ENCODE measurements at places on chromosomes 4 and X. TPM values are rescaled to one million over a fixed set of nuclear protein-coding genes. Genes with fewer than 3 reads are reported as not detected.

DNA sequence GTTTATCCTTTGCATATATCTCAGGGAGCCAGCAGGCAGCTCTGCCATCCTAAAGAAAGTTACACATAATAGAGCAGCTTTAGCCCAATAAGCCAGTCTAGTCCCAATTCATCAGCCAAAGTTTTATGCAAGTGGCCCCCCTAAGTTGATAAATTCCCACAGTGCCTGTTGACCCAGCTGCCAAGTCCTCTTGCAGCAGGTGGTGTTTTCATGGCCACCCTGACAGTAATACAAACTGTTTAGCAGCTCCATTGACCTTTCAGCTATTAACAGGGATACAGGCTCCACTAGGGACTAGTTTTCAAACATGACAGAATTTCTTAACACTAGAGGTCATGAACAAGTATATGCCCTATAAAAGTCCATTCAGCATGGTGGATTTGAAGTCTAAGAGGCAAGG, 77.5 kb downstream of the HHIP start:
- DNase-seq, result no peak

DNA sequence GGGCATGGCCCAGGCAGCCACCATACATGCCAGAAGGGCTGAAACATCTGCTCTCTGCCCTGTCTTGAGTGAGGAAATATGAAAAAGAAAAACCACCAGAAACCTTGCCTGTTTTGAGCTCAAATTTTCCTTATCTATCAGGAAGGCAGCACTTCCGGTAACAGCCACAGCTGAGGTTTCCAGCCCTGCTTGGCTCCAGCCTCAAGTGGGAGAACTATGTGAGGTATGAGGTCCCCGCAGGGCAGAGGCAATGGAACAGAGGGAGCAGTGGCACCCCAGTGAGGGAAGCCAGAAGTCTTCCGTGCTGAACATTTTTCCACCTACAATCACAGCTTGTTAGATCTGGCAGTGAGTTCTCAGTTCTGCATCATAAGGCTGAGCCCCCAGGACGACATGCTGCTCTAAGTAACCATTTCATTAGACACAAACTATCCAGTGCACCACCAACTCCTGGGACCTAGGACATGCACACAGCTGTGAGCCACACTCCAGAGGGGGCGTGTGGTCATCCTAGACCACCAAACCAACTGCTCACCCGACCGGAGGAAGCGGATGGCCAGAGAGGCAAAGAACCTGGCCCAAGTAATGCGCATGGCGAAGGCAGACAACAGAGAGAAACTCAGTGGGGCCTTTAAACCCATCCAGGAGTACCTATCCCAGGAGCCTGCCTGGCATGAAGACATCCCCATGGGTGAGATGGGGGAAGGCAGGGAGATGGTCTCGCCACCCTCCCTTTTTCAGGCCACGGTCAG, 22.6 kb downstream of the WDR1 start:
- peak; percentile 38 for DNase-seq

- no peak for DNase-seq
Measured at GRCh38 chr4:99610605-99611175, 36.1 kb downstream of the MTTP start.

GRCh38 chrX:42678133-42678532, 99.8 kb downstream of the PPP1R2C start:
- DNase-seq, result peak; percentile 17

GRCh38 chr4:178415925-178416324, 973.7 kb upstream of the AGA start:
- DNase-seq, result no peak

- no peak for DNase-seq
Measured at GRCh38 chr4:147195386-147195785, 249.7 kb upstream of the TTC29 start.

DNA sequence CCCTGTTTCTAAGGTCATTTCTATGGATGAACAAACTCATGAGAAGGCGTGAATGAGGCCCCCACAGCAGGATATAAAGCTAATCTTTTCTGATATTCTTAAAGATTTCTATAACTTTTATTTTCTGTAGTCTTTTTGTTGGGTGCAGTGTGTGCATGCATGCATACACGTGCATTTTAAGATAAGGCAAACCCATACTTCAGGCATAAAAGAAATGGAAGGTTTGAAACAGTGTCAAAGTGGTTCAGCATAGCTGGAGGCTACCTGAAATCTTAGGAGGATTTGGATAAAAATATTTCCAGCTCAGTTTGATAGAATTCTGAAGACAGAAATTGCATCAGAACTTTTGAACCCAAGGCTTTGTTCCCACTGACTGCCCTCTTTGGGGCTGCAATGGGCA, 119.7 kb downstream of the PDHA2 start:
- no peak for DNase-seq

DNA sequence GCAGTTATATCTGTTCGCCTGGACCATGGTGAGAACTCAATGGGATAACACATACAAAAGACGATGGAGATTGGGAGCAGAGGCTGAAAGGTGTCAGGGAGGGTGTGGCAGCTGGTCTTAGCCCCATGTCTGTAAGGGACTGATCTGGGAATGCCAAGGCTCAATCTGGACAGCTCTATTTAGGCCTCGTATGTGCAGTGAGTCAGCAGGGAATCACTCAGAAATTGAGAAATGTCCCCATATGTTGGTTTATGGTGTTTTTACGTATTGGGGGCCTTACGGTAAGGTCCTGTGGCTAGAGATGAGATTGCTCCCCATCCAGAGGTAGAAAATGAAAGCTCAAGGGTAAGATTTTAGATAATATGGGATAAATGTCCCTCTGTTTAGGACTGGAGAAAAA, 71.4 kb upstream of the TTC29 start:
- peak; percentile 8 for DNase-seq

- peak; percentile 96 for DNase-seq
Measured at GRCh38 chrX:12610079-12610478, 181.1 kb upstream of the PRPS2 start.

DNA sequence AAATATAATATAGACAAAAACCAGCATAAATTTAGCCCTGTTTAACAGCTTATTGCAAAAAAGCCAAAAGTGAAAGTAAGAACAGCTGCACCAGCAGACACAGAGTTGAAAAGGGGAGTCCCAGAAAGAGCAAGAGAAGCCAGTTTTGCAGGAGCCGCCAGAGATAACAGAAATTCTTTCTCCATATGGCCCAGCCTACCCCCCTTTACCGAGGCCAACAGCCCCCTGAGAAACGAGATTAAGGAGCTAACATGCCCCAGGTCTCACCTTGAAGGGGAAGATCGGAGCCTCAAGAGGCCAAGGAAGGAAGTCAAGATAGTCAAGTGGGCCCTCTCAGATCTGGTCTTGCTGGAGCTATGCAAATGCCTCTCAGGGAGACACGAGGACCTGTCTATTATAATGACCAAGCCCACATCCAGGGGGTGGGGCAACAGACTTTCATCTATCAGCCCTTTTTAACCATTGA, 4.8 kb downstream of the ACOX3 start:
- no peak for DNase-seq

DNA sequence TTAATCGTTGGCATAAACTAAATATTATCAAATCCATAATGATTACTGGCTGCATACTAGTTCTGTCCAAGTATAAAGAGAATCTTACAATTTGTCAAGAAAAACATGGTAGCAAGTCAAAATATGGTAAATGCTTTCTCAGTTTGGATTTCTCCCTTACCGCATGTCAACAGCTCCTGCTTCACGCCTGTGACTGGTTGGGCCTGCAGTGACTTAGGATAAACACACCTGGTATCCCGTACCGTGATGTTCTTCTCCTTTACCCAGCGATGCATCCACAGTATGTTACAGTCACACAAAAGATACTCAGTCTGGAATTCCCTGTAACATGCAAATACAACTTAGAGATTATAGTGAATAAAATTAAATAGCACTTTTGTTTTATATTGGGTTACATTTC, 71.1 kb downstream of the ADGRA3 start:
- DNase-seq, result no peak

- DNase-seq, result no peak
Measured at GRCh38 chr4:19743115-19743638, 508.5 kb upstream of the SLIT2 start.

- peak; percentile 95 for DNase-seq
Measured at GRCh38 chr4:52051615-52052474, 741 bp downstream of the SPATA18 start.

- peak; percentile 41 for DNase-seq
Measured at GRCh38 chrX:3548765-3549391, 164.6 kb downstream of the PRKX start.

DNA sequence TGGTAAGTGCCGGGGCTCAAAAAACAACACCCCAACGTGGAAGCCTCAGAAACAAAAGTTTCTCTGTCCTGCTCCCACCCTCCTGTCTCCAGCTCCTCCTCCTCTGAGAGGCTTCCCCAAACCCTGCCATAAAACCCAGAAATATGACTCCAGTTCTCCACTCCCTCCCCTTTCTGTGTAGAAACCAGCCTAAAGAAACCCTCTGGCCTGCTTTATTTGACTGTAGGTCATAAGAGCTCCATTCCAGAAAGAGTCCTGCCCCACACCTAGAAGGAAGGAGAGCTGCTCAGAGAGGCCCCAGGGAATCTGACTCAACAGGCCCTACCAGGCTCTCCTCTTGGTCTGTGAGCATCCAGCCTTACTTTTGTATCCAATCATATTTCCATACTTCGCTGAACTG, 872 bp upstream of the S100P start:
- DNase-seq, result peak; percentile 60

DNA sequence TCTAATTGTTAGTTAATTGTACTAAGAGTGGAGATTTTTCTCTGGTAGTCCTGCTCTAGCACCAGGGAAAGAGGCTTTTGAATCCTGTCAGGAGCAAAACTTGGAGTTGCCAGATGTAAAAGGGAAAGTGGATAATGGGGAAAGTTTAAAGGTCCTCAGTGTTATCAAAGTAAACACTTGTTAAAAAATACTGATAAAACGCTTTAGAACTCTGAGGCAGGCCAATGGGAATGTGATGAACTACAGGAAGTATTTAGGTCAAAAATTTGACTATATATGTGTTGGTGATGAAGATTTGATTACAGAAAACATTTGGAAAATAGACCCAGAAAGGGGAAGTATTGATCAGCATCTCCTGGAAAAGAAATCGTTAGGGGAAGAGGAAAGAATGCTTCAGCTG, 32.8 kb downstream of the SERPINA7 start:
- no peak for DNase-seq

GRCh38 chr4:26261405-26261804, 59.4 kb upstream of the RBPJ start:
- no peak for DNase-seq

GRCh38 chrX:23103546-23103945, 103.8 kb downstream of the DDX53 start:
- no peak for DNase-seq

DNA sequence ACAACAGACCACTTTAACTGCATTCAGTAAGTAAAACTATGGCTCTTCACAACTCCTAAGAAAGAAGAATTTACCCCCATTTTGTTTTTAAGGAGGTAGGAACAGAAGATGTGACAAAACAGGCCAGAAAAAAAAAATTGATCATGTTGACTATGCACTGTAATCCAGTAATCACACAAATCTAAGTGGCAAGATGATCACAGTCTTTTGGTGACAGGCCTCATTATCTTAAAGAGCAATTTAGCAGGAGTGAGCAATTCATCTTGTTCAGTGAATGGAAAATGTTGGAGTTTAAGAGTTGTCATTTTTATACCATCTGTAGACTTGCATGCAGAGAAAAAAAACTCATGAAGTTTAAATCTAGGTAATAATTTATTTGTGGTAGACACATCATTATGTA, 115.1 kb downstream of the SLC39A8 start:
- DNase-seq, result no peak

GRCh38 chr4:1871471-1872021, 353 bp downstream of the NSD2 start:
- DNase-seq, result no peak

GRCh38 chr4:677431-678293, 3.3 kb downstream of the MYL5 start:
- peak; percentile 82 for DNase-seq

- DNase-seq, result no peak
Measured at GRCh38 chr4:133424605-133425004, 275.5 kb downstream of the PCDH10 start.

GRCh38 chr4:140258476-140258875, 104.5 kb upstream of the MAML3 start:
- no peak for DNase-seq

DNA sequence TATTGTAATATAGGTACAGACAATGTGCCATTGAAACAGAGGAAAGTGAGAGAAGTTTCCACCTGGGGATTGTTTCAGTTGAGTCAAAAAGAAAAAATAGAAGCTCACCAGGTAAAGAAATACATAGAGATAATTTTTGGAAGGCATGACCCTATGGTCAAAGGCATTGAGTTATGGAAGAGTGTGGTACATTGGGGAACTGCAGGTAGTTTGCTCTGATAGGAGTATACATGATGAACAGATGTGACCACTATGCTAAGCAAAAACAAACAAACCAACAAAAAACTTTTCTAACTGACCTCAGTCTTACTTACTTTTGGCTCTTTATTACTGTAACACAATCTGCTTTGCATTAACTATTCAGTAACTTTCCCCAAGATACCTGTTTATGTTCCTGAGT, 85.9 kb downstream of the UGT8 start:
- DNase-seq, result no peak

GRCh38 chrX:22803353-22803752, 196.4 kb upstream of the DDX53 start:
- DNase-seq, result no peak

DNA sequence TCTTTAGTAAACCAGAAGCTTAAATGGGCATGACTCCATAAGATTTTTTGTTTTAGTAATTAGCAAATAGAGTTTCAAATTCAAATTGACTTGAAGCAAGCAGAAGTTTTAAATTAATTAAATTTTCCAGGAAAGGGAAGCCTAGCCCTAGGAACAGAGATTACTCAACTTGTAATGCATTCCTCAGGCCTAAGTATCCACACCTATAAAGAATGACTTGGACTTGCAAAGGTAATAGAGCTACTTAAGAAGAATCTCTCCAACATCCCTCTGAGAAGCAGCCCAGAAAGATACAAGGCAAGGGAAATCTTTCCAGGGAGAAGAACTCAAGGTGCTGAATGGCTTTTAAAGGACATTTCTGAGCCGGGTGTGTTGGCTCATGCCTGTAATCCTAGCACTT, 16.9 kb upstream of the TMPRSS11E start:
- peak; percentile 27 for DNase-seq

The NAP1L2 gene
- 0.38 TPM for total RNA-seq

The RAB40A gene
- total RNA-seq, result 0.13 TPM

The ITGB1BP2 gene
- 2.4 TPM for total RNA-seq

The N4BP2 gene
- 9.0 TPM for total RNA-seq

The XG gene
- 1.4 TPM for total RNA-seq

The HPGD gene
- 4.2 TPM for total RNA-seq

The TXLNG gene
- total RNA-seq, result 11.6 TPM

The UGT2A3 gene
- total RNA-seq, result not detected

The TTC29 gene
- total RNA-seq, result not detected

The TMEM255A gene
- total RNA-seq, result not detected

The COMMD8 gene
- total RNA-seq, result 29.2 TPM

The SEL1L3 gene
- 117 TPM for total RNA-seq

The ATP11C gene
- total RNA-seq, result 10.0 TPM

The DMD gene
- 4.0 TPM for total RNA-seq

The PF4V1 gene
- total RNA-seq, result not detected

Measured in bronchial epithelial cell (primary cell).